Thoracic aorta endothelial cell (primary cell): ENCODE measurements at places on chromosomes 6 and 20. TPM values are rescaled to one million over a fixed set of nuclear protein-coding genes. Genes with fewer than 3 reads are reported as not detected.

The KIF25 gene
- total RNA-seq: not detected in 2 replicates

The TCF15 gene
- 0.13 and 0.14 TPM in 2 replicates for total RNA-seq

The OXT gene
- not detected in 2 replicates for total RNA-seq

The PRDM1 gene
- 2.4 and 7.4 TPM in 2 replicates for total RNA-seq

The TMEM170B gene
- total RNA-seq: 9.6 and 11.0 TPM in 2 replicates

The MDFI gene
- total RNA-seq: 24.6 and 38.1 TPM in 2 replicates

The MYLK4 gene
- 0.40 and 0.43 TPM in 2 replicates for total RNA-seq

The PRPH2 gene
- total RNA-seq: 0.07 TPM in 1 of 2 replicates, not detected in the other

The DEFB124 gene
- not detected in 2 replicates for total RNA-seq

The SLC25A27 gene
- total RNA-seq: 1.7 and 4.2 TPM in 2 replicates

The HAO1 gene
- not detected in 2 replicates for total RNA-seq

The GPR63 gene
- under 0.01 and 0.36 TPM in 2 replicates for total RNA-seq

The TRIM31 gene
- not detected in 2 replicates for total RNA-seq

The PHACTR1 gene
- 18.9 and 27.7 TPM in 2 replicates for total RNA-seq

The ZBP1 gene
- total RNA-seq: not detected in 2 replicates

The XKR7 gene
- total RNA-seq: not detected in 2 replicates

The C6orf89 gene
- 31.8 and 39.8 TPM in 2 replicates for total RNA-seq

The GABRR1 gene
- not detected in 2 replicates for total RNA-seq

The OR2J3 gene
- total RNA-seq: not detected in 2 replicates

The LYRM4 gene
- total RNA-seq: 17.3 and 18.8 TPM in 2 replicates

The PGC gene
- total RNA-seq: not detected in 2 replicates

The C6orf141 gene
- total RNA-seq: 7.8 and 8.3 TPM in 2 replicates

The RHAG gene
- not detected in 2 replicates for total RNA-seq

The ABHD16A gene
- total RNA-seq: 26.7 and 30.5 TPM in 2 replicates

The KIAA1755 gene
- 0.14 and 0.27 TPM in 2 replicates for total RNA-seq

The NUP43 gene
- total RNA-seq: 54.3 and 68.4 TPM in 2 replicates

The HLA-DRB5 gene
- not detected in 2 replicates for total RNA-seq

The MATN4 gene
- not detected in 2 replicates for total RNA-seq

The RIMS4 gene
- total RNA-seq: not detected in 2 replicates

The TINAG gene
- total RNA-seq: not detected in 2 replicates

The CCNC gene
- total RNA-seq: 142 and 154 TPM in 2 replicates

The CLVS2 gene
- total RNA-seq: not detected in 2 replicates

The CLIC5 gene
- total RNA-seq: under 0.01 and 0.07 TPM in 2 replicates

The PCK1 gene
- not detected in 2 replicates for total RNA-seq

The OGFR gene
- total RNA-seq: 33.2 and 43.6 TPM in 2 replicates

The F13A1 gene
- not detected in 2 replicates for total RNA-seq

The NKAPL gene
- total RNA-seq: 0.43 and 0.80 TPM in 2 replicates

The FKBP1C gene
- total RNA-seq: 1.4 and 2.3 TPM in 2 replicates

The MTG2 gene
- 16.4 and 19.0 TPM in 2 replicates for total RNA-seq

The CD93 gene
- 323 and 495 TPM in 2 replicates for total RNA-seq

The CAP2 gene
- total RNA-seq: 4.5 and 9.4 TPM in 2 replicates

The TGIF2 gene
- 18.4 and 20.2 TPM in 2 replicates for total RNA-seq

The CRISP3 gene
- total RNA-seq: not detected in 2 replicates

The NOL4L gene
- 36.7 and 44.2 TPM in 2 replicates for total RNA-seq

The CHRNA4 gene
- not detected in 2 replicates for total RNA-seq

The LTA gene
- total RNA-seq: not detected in 2 replicates

The FNDC1 gene
- total RNA-seq: under 0.01 TPM in 1 of 2 replicates, not detected in the other

The MYO6 gene
- total RNA-seq: 54.6 and 55.5 TPM in 2 replicates

The MYLK2 gene
- total RNA-seq: 0.29 and 0.40 TPM in 2 replicates
